ENCODE measurements at places on chromosomes 6 and 20.
A peak's percentile ranks its signal among the peaks of the same experiment; 100 is the strongest.

DNA sequence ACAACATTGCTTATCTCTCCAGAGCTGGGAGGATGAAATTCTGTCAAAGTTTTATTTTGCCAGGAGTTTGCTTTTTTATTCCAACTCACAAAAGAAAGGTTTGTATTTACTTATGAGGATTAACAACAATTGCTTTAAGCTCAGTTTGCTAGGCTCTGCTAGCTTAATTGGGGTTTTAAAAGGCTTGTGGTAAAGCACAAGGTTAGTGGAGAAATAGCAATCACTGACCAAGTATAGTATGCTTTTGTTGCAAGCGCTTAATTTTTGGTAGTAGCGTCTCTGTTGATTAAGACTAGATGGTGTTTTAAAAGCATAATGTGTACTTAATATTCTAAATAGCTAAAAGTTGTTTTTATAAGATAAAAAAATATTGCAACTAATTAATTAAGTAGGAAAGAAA lies 45.7 kb downstream of the TINAG start:
- DNase-seq, result no peak

- no peak for DNase-seq
These were observed 39.5 kb downstream of the AHI1 start for GRCh38 chr6:135458051-135458450.

- no peak for DNase-seq
These were observed 10.8 kb upstream of the TAAR1 start for GRCh38 chr6:132669690-132670291.

DNA sequence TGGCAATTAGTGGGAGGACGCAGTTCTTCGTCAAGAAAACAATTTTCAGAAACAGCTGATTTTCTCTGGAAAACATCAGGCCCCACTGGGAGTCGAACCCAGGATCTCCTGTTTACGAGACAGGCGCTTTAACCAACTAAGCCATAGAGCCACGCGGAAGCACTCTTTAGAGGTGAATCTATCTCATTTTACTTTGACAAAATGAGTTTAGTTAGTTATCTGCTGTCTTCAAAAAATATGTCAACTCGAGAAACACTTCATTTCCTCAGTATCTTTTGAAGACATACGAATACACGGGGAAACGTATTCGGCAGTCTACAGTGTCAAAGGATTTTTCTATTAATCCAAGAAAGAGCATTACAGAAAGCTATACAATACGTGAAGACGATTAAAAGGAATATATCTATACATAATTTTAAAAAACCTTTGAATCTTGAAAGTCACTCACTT lies 26.7 kb downstream of the GPX6 start:
- peak; percentile 52 for DNase-seq

GRCh38 chr6:118309337-118310093 lies 238.6 kb upstream of the PLN start:
- no peak for DNase-seq
